ENCODE measurements at places on chromosomes 2 and 18. TPM values are rescaled to one million over a fixed set of nuclear protein-coding genes. Genes with fewer than 3 reads are reported as not detected.

Gene ANKRD36C
- 13.4 TPM for polyA plus RNA-seq

Gene KCNG2
- 0.13 TPM for polyA plus RNA-seq

Gene DSG1
- polyA plus RNA-seq, result 0.04 TPM

Gene DCDC2C
- 0.64 TPM for polyA plus RNA-seq

DNA sequence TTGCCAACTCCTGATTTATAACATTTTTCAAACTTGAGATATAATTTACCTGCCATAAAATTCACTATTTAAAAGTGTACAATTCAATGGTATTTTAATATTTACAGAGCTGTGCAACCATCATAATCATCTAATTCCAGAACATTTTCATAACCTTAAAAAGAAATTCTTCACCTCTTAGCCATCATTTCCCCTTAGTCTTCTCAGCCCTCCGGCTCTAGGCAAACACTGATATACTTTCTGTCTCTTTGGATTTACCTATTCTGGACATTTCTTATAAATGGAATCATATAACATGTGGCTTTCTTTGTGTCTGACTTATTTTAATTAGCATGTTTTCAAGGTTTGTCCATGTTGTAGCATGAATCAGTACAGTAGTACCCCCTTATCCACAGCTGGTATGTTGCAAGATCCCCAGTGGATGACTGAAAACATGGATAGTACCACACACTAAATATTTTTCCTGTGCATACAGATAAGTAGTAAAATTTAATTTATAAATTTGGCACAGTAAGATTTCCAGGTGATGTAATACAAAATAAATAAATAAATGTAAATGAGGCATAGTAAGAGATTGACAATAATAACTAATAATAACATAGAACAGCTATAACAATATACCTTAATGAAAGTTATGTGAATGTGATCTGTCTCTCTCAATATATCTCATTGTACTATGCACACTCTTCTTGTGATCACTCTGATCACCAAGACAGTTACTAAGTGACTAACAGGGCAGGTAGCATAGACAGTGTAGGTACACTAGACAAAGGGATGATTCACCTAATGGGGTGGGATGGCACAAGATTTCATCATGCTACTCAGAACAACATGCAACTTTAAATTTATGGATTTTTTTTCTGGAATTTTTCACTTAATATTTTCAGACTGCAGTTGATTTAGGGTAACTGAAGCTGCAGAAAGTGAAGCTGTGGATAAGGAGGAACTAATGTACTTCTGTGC, 73.1 kb downstream of the RAB3GAP1 start:
- DNase-seq, result no peak

DNA sequence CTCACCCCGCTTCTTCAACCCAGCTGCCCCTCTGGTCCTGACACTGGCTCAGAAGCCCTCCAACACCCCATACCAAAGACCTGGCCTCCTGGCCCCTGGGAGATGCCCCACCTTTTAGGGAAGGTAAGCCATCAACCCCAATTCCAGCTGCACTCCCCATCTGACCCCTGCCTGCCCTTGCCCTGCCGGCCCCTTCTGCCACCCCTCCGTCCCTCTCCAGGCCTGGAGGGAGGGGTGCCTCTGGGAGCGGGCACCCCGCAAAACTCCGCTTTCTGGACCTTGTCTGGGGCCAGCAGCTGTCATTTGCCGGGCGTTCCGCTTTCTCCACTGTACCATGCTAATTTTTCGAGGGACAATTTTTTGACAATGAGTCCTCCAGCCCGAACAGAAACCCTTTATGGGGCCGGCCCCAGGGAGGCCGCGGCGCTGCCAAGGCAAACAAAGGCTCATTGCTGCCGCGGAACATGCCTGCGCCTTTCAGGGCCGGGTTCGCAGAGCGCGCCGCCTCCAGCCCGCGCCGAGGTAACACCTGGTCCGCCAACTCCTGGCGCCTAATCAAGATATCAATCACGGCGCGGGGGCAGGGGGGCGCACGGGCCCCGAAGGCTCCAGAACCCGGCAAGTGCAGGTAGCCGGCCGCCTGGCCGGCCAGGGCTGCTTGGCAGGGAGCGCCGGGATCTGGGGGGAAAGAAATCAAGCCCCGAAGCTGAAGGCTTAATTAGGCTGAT, 96.0 kb downstream of the INHBB start:
- no peak for DNase-seq

GRCh38 chr18:11175266-11175979, 26.1 kb upstream of the PIEZO2 start:
- no peak for DNase-seq

DNA sequence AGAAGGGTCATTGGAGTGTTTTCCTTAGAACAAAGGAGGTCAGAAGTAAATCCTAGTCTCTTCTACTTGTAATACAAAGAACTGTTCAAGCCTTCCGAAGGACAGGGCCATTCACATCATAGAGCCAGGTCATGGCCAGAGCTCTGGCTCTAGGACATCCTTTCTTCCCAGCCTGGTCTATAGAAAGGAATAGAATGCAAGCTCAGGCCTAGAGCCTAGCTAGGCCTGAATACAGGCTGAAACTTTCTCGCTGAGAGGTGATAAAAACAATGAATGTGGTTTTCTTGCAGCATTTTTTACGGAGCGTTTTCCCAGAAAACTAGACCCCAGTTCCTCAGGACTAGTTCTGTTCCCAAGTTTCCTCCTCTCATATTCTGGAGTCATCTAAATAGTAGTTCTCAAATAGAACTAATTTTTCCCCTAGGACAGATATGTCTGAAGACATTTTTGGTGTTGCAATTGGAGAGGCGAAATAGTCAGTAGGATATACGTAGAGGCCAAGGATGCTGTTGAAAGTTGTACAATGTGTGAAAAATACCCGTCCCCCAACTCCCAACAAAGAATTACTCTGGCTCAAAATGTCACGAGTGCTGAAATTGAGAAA, 6.8 kb downstream of the UGT1A6 start:
- no peak for DNase-seq

DNA sequence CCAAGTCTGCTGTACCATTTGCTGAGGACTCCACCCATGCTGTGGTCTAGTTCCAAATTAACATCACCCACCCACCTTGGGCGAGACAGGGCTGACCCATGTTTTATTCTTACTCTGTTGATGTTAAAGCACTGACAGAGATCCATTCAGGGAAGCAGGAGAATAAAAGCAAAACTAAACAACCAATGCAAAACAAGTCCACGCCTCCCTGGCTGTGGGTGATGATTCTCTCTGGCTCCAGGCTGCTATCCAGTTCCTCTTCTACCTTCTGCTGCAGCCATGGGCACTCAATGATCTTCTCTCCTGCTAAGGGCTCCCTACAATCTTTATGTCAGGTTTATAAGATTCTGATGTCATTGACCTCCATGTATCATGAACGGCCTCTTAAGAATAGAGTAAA, 786.6 kb upstream of the ID2 start:
- no peak for DNase-seq

DNA sequence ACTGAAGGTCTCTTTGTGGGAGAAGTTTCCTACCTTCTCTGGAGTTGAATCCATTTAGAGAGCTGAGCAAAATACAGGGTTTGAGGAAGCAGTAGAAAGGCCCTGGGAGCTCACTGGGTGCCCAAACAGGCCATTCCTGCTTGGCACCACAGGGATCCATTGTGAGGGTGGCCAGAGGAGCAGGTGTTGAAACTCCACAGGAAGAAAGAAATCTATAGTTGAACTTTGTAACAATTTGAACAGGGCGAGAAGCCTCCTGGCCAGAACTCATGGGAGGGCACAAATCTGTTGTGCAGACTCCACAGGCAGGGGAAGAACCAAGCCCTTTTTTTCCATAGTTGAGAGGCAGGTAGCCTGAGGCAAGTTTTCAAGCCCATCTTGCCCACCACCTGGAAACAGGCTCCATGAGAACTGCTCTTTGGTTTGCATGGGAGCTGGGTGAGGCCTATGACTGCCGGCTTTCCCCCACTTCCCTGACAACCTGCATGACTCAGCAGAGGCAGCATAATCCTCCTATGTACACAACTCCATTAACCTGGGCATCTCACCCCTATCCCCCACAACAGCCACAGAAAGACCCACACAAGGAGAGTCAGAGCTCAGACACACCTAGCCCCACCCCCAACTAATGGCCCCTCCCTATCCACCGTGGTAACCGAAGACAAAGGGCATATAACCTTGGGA, 1053.0 kb downstream of the TSN start:
- no peak for DNase-seq

Measured in right renal pelvis (tissue), 4 donors.